ENCODE measurements at places on chromosomes 5 and 9.

DNA sequence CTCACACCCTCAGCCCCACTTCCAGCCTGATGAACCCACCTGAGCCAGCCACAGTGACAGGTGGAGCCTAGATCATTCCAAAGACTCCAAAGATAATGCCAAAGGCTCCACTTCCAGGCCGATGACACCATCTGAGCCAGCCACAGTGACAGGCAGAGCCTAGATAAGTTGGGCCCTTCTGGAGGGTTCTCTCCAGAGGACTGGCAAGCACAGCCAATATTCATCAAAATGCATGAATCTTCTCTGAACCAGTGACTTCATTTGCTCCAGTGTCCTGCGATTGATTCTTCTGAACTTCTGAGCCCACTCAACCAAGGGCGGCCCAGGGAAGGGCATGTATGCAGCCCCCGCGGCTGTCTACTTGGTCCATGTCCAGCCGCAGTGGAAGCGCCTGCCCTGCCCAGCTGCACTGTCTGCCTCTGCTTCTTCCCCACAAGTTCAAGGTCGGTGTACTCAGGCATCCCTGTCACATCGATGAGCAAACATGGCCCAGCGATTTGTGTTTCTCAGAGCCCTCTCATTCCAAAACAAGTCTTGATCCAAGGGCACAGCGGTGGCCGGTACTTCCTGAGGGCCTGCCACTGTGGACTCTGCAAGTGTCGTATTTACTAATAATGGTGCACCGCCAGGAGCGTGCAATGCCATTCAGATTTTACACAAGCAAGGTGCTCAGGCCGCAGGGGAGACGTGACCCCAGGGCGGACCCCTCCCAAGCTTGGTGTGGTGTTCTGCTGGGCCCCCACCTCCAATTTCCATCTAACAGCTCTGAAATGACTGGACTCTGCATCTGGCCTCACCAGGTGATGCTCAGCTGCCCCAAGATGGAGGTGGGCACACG lies 107.0 kb downstream of the VAV2 start:
- no peak for DNase-seq

GRCh38 chr5:159764283-159765134 lies 151.8 kb upstream of the ADRA1B start:
- DNase-seq = no peak

DNA sequence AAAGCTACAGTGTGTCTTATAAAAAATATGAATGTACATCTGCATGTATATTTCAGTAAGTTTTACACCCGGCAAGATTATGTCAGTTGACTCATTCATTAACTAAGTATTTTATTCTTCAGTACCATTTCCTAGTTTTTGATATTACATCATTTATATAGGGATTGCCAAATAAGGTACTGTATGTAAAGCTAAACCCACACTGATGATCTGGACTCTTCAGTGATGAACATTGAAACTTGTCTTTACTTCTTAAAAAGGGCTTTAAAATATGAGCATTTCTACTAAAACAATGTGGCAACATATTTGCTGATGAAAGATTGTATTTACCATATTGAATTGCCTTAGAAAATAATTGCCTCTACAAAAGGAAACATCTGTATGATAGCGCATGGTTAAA lies 151.8 kb upstream of the TLX3 start:
- DNase-seq = no peak

- no peak for DNase-seq
These were observed 28.7 kb upstream of the MEGF9 start for GRCh38 chr9:120742951-120743416.

GRCh38 chr5:36360307-36360706 lies 58.6 kb upstream of the RANBP3L start:
- DNase-seq = no peak

DNA sequence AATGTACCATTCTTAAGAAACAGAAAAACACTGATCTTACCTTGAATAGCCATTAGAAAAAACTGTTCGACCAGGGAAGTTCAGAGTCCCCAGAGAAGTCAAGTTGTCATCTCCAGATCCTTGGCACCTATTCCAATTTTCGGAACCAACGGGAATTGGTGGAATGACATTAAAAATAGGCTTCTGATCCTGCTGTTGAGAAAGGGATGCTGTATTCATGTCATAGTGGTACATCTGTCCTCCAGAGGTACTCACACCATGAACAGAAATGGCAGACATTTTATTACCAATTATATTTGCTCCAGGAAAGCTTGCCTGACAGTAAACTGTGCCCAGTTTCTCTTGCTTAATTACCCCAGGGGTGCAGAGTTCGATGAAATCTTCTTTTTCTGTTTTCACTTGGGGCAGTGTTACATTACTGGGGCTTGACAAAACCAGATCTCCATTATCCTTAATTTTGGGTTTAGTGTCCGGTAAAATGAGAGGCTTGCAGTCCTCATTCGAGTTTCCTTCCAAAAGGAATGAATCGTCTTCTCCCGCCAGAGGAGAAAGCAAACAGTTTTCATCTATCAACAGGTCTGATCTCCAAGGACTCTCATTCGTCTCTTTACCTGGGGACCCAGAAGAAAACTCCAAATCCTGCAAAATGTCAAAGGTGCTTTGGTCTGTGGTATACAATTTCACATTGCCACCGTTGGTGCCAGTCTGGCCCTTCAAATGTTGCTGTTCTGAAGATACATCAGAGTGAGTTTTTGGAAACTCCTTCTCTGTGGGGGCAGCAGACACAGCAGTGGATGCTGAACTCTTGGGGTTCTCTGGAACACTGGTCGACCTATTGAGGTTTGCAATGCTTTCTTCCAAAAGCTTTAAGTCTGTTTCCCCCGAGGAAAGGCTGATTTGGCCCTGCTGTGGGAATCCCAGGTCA lies 3.6 kb downstream of the NR3C1 start:
- no peak for DNase-seq

DNA sequence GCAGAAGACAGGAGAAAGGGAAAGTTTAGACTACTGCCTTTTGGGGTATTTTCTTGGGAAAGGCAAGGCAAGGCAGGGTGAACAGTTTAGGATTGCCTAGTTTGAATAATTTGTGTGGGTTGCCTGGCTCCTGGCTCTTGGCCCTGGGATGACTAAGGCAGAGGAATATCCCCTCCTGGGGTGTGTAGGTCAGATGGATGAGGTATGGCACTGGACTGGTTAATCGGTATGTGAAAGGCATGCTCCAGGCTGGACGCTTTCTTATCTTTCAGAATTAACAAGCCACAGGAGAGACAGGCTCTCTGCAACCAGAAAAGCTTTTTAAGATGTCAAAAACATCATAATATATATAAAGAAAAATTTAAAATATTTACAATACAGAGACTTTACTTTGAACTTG lies 58.6 kb downstream of the STARD4 start:
- no peak for DNase-seq

GRCh38 chr5:39191216-39191615 lies 28.1 kb downstream of the FYB1 start:
- DNase-seq = no peak

DNA sequence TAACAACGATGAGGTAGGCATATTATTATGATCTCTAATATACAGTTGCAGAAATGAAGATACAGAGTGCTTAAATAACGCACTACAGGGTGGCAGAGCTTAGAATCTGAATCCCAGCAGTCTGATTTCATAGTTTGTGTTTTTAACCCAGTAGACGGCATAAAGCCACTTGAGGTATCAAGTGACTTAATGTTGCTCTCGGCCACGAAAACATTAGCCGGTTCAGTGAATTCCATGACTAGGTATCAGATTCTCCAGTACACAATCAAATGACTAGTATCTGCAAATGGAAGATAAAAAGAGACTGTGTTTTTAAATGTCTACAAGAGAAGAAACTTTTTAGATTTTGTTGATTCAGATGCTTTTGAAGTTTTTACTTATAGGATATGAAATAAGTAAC lies 24.8 kb downstream of the SMC2 start:
- DNase-seq = no peak

DNA sequence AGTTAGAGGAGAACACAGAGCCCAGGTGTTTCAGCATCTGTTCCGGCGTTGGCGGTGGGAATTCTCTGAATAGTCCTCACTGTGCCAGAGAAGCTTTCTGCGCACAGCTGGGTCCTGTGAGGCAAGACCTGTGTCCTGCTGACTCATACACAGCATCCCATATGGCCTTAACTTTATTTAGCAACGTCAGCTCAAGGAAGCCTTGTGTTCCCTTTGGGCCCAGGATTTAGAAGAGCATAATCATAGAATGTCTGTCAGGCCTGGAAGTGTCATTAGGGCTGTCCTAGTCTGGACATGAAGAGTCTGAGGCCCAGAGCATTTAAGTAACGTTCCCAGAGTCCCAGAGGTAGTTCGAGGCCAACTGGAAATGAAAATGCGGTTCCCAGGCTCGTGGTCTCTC lies 188.6 kb upstream of the DMRT1 start:
- DNase-seq = peak; percentile 34
